ENCODE measurements at places on chromosomes 1 and 21.

DNA sequence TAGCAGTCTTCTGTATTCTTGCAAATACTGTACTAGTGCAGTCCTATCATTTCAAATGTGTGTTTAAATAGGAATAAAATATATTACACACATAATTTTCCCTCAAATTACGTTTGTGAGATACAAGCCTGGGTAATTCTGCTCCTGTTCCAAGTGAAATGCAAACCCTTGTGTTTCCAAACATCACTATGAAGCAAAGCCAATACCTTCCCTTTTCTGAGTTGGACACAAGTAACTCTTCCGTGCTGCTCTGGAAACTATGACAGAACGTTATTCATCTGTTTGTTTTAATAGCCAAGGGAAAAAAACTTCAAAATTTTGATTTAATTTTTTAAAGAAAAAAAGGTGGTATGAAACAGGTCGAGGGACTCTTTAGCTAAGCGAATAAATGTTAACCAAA lies 73.7 kb upstream of the UBE2U start:
- no peak for DNase-seq

DNA sequence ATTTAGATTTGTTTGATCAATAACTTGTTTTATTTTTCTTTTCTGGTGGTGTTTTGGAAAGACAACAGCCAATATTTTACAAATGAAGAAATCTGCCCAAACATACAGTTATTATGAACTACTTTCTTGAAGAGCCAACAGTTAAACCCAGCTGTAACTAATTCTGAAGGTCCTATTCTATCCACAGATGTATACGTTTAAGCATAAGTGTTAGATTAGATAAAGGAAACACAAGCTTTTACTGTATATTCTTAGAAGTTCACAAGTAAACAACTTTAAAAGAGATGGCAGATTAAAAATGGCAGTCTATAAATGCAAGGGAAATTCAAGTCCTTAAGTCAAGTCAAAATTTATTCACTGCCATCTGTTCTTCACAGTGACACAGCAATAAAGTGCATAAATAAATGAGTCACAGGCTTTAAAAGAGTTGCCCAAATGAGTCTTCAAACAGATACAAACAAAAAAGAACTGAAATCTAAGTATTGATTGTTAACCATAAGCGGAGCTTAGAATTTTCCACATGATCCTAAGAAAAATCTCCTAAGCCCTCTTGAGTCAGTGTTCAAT lies 49.9 kb upstream of the KCNH1 start:
- no peak for DNase-seq

DNA sequence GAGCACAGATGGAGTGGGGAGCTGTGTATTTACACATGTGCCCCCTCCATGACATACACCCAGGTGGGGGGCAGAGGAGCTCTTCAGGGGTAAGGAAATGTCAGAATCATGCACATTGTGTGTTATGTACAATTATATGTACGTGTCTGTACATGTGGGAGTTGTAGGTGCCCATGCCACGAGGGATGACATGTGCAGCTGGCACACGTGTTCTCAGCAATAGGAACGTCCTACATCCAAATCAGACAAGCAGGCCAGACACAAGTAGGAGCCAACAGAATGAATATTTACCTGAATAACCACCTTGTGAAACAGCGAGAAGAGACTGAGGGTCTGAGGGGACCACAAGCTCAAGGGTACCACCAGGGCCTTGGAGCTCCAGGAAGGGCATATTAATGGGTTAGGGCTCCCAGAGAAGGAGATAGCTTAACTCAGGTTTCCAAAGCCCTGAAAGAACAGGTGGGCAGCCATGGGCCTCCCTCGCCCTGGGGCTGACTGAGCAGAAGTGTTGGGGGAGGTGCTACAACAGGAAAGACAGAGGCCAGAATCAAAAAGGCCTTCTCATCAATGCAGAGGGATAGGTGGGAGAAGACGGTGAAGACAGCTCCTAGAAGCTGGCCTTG lies 3.2 kb downstream of the COL16A1 start:
- no peak for DNase-seq

GRCh38 chr1:115744646-115745275 lies 23.8 kb downstream of the CASQ2 start:
- no peak for DNase-seq
